ENCODE measurements at places on chromosomes 11 and 22. TPM values are rescaled to one million over a fixed set of nuclear protein-coding genes. Genes with fewer than 3 reads are reported as not detected.

DNA sequence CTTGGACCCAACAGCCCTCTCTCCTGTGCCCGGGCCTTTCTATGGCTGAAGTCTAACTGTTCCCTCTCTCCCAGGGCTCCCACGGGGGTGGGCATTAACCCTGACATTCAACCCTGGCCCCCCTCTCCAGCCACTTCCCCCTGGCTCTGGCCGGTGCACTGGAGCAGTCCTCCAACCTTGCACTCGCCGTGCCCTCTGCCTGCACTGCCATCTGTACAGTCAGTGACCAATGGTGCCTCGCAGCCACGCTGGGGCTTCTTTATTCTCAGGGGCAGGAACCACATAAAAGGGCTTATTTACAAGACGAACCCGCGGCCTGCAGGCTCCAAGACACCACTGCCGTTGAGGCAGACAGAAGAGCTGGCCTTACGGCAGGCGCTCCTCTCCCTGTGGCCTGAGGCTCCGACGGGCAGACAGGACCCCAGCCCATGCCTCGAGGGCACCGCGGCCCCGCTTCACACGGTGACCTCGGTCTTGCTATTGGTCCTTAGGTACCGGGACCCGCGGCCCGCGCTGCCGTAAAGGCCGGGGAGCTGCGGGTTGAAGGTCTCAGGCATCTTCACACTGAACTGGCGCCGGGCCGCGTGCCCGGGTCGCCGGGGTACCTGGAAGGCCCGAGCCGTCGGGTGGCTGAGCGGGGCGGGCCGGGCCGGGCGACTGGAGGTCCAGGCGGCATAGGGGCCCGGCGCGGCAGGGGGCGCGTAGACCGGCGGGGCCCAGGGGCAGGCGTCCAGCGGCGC is 5.4 kb downstream of the SHISA8 start:
- peak overlapping the region; percentile 57 for H3K4me3 ChIP-seq
- peak overlapping the region; percentile 58 for H3K27ac ChIP-seq
- DNase-seq = no peak
- peaks cover 32% of the 10 kb centered on the region for H3K27me3 ChIP-seq
- H3K4me1 ChIP-seq = peaks cover 38% of the 10 kb centered on the region

DNA sequence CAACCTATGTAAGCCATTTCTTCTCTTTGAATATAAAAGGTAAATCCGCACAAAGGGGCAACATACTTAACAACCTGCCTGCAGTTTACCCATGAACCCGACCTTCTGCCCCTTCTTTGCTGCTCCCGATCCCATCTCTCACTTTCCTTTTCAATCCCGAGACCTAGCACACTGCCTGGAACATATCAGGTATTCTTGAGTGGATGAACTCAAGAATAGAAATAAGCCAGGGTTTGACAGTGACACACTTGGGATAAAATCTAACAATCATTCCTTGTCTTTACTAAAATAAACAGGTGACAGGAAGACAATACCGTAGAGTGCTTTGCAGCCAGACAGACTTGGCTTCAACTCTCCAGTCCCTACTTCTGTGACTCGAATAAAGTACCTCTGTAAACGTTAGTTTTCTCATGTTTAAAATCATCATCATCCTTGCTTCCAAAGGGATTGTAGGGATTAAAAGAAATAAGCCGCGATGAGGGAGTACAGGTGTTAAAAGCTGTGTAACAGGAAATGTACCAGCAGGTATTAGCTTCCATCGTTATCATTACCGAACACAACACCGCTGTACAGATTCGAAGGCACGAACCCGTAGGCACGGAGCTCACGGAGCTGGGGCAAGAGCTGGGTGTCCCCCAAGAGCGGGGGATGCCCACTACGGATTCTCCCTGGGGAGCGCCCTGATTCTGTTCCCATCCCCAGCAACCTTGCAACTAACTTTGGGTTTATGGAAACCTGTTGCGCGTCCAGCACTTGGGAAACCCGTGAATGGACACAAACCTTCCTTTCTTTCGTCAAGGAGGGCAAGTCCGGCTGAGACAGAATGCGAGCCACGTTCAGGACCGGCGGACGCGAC is 720 bp downstream of the UFD1 start:
- no peak for DNase-seq
- peaks cover 22% of the 10 kb centered on the region for H3K36me3 ChIP-seq
- peaks cover 42% of the 10 kb centered on the region for H3K4me1 ChIP-seq
- H3K27ac ChIP-seq = peak overlapping the region; percentile 78
- H3K27me3 ChIP-seq = no peaks in the 10 kb centered on the region

- no peak overlapping the region for H3K4me3 ChIP-seq
- no peaks in the 10 kb centered on the region for H3K36me3 ChIP-seq
- H3K27ac ChIP-seq = no peak overlapping the region
These were observed 60.9 kb downstream of the YAP1 start for GRCh38 chr11:102171101-102171500.

DNA sequence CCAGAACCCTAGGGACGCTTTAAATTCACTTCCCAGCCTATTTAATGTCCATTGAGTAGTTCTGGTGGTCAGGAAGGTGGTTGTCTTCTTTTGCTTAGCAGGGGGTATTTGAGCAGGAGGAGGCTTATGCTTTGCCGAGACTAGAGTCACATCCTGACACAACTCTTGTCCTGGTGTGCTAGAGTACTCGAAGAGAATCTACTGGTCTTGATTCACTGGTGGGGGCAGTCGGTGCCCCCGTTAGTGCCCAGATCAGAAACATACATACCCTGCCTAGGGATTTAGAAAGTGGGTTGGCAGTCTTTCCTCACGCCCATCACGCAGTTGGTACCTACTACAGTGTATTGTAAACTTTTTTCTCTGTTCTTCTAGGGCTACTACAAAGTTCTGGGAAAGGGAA is 2.7 kb downstream of the RPL27A start:
- DNase-seq = no peak
- H3K27ac ChIP-seq = peak overlapping the region; percentile 68
- peak overlapping the region; percentile 97 for H3K4me3 ChIP-seq

- no peak for DNase-seq
- peaks cover 1% of the 10 kb centered on the region for H3K27me3 ChIP-seq
- no peak overlapping the region for H3K4me3 ChIP-seq
- no peaks in the 10 kb centered on the region for H3K4me1 ChIP-seq
These were observed 494.5 kb downstream of the BRD1 start for GRCh38 chr22:49333206-49333605.

DNA sequence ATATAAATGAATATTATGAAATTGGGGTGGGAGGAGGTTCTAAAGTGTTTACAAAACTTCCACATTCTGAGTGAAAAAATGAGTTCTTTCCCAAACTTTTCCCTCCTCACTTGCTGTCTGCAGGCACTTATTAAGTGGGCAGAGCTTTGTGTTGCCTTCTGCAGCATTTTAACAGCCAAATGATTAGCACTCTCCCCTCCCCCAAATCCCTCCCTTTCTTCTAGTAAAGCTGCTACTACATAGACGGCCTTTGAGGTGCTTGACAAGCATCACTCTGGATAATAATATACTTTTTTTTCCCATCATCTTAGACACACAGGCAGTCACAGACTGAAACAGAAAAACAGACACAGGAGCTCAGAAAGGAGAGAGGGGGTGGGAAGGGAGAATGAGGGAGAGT is 493.5 kb downstream of the DLG2 start:
- H3K36me3 ChIP-seq = no peaks in the 10 kb centered on the region
- no peaks in the 10 kb centered on the region for H3K4me1 ChIP-seq
- H3K27ac ChIP-seq = no peak overlapping the region
- no peak for DNase-seq
- H3K4me3 ChIP-seq = no peak overlapping the region

GRCh38 chr11:113159988-113160807 is 154.2 kb upstream of the TTC12 start:
- H3K4me1 ChIP-seq = no peaks in the 10 kb centered on the region
- H3K4me3 ChIP-seq = no peak overlapping the region
- no peak overlapping the region for H3K27ac ChIP-seq
- H3K27me3 ChIP-seq = no peaks in the 10 kb centered on the region

DNA sequence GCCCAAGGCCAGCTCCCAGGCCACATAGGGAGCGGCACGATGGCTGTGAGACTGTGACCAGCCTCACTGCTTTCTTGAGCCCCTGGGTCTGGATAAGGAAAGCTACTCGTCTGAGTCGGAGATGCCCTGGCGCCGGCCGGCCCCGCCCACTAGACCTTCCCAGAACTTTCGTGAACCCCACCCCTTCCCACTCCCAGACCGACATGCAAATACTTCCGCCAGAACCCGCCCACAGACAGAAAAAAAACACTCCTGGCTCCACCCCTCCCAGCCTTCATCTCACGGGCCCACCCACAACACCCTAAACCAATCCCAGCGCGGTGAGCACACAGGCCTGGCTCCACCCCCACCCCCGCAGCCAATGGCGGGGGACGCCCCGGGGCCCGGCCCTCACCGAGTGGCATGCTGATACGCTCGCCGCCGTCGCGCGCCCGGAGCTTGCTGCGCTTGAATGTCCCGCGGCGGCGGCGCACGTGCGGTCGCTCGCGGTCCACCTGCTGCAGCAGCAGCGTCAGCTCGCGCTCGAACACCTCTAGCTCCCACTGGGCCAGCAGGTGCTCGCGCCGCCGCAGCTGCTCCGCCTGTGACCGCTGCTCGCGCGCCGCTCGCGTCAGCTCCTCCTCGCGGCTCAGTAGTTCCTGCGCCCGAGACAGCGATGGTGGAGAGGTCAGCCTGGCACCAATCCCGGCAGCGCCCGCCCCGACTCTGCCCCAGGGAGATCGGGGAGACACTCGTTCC is 7.0 kb downstream of the MAP3K11 start:
- no peak overlapping the region for H3K4me3 ChIP-seq
- H3K4me1 ChIP-seq = peaks cover 29% of the 10 kb centered on the region
- peak overlapping the region; percentile 34 for H3K27ac ChIP-seq
- H3K27me3 ChIP-seq = no peaks in the 10 kb centered on the region

DNA sequence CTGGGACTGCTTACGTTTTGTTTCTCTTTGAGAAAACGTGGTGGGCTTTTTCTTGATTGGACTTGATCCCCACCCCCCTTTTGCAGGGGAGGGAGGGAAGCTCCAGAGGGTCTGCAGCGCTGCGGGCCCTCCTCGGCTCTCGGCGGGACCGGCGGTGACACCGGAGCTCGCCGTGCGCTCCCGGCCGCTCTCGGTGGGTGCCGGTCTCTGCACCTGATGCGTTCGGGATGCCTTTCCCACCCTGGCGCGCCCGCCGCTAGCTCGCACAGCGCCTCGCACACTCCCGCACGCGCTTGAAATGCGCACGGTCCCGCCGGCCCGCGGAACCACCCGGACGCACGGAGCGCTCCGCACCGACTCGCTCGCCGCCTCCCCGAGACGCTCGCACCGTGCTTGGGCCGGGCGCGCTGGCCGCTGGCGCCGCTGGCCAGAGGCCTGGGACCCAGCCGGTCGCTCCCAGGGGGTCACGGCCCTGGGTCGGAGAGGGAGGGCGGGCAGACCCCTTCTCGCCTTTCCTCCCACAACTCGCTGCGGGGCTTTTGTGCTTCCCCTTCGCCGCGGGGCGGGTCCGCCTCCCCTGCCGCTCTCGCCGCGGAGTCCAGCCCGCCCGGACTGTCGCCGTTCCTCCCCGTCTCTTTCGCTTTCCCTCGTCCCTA is 1.0 kb downstream of the ZBTB16 start:
- peak overlapping the region; percentile 83 for H3K4me3 ChIP-seq
- no peaks in the 10 kb centered on the region for H3K4me1 ChIP-seq
- no peak overlapping the region for H3K27ac ChIP-seq
- no peak for DNase-seq

DNA sequence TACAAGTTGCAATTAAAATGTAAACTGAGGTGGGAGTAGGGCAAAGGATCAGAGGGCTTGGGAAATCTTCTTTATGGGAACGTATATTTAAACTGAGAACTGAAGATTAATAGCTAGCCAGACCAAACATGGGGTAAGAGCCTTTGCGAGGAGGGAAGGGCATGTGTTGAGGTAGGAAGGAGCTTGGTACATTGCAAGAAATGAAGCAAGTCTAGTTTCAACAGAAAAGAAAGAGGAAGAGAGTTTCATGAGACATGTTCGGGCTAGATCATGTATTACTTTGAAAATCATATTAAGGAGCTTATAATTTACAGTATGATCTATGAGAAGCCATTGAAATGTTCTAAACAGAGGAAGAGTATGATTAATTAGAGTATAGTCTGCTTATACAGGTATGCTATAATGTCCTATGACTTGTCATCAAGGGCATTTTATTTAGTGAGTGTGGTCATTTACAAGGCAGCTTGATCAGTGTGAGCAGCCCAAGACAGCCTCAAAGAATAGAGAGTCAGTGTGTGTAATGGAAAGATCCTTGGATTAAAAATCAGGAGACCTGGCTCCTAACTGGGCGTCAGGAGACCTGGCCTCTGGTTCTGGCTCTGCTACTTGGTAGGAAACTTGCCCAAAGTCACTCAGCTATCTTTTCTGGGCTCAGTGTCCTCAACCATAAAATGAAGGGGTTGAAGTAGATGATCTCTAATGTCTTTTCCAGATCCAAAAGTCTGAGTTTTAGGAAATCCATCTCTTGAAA is 10.9 kb downstream of the GAS2 start:
- H3K27me3 ChIP-seq = peaks cover 6% of the 10 kb centered on the region
- H3K4me1 ChIP-seq = no peaks in the 10 kb centered on the region
- H3K27ac ChIP-seq = no peak overlapping the region
- H3K36me3 ChIP-seq = no peaks in the 10 kb centered on the region
- no peak for DNase-seq

The CYB5R2 gene
- total RNA-seq = 2.8 TPM

The MRGPRE gene
- total RNA-seq = not detected

The MMP27 gene
- not detected for total RNA-seq

The TNNI2 gene
- not detected for total RNA-seq
